AG10803 (cell line): ENCODE measurements at places on chromosomes 4 and X.

- DNase-seq, result no peak
Observed at GRCh38 chrX:31713120-31713519, 641.3 kb upstream of the FTHL17 start.

- DNase-seq, result peak; percentile 7
Observed at GRCh38 chr4:70863099-70863790, 23.6 kb upstream of the GRSF1 start.

- DNase-seq, result no peak
Observed at GRCh38 chr4:2925931-2926860, 37.0 kb downstream of the NOP14 start.

GRCh38 chr4:83217721-83218522 is 66.7 kb downstream of the COQ2 start:
- no peak for DNase-seq

DNA sequence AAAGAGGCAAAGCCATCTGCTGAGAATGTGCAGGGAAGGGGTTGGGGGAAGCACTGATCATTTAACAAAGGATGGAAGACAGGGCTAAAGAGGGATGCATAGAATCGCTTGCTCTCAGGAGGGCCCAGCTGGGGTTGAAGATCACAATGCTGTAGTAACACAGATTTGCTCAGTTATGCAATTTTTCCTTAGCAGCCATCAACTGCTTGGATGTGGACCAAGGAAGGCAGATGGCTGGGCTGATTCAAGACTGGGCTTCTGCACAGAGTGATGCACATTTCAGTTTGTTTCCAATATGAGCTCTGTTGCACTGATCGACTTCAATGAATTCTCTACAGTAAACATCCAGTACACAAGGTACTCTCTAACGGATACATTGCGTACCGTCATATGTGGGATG is 127.8 kb upstream of the TBL1X start:
- peak; percentile 76 for DNase-seq

- no peak for DNase-seq
Observed at GRCh38 chr4:42906341-42906740, 13.8 kb downstream of the GRXCR1 start.

GRCh38 chr4:121377076-121377475 is 3.7 kb downstream of the QRFPR start:
- DNase-seq, result no peak

DNA sequence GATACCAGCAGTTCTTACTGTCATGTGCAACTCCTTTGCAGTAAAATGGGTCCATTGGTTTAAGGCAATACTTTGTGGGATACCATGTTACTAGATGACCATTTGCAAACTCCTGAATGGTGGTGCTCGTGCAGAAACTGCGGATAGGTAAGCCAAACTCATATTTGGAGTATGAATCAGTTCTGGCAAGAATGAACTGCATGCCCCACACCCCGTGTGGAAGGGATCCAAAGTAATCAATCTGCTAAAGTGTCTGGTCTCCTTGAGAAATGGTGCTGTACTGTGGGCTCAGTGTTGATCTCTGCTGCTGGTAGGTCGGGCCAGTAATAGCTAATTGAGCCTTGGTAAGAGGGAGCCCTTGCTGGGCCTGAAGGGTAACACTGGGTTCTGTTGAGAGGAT is 4.2 kb upstream of the TAB3 start:
- no peak for DNase-seq

GRCh38 chrX:31223817-31224216 is 152.0 kb upstream of the FTHL17 start:
- DNase-seq, result peak; percentile 52

GRCh38 chrX:141158084-141158483 is 18.8 kb downstream of the LDOC1 start:
- DNase-seq, result no peak
